ENCODE measurements at places on chromosomes 1 and 21.

- peak; percentile 13 for DNase-seq
These were observed 242.0 kb downstream of the RHOU start for GRCh38 chr1:228977307-228977706.

DNA sequence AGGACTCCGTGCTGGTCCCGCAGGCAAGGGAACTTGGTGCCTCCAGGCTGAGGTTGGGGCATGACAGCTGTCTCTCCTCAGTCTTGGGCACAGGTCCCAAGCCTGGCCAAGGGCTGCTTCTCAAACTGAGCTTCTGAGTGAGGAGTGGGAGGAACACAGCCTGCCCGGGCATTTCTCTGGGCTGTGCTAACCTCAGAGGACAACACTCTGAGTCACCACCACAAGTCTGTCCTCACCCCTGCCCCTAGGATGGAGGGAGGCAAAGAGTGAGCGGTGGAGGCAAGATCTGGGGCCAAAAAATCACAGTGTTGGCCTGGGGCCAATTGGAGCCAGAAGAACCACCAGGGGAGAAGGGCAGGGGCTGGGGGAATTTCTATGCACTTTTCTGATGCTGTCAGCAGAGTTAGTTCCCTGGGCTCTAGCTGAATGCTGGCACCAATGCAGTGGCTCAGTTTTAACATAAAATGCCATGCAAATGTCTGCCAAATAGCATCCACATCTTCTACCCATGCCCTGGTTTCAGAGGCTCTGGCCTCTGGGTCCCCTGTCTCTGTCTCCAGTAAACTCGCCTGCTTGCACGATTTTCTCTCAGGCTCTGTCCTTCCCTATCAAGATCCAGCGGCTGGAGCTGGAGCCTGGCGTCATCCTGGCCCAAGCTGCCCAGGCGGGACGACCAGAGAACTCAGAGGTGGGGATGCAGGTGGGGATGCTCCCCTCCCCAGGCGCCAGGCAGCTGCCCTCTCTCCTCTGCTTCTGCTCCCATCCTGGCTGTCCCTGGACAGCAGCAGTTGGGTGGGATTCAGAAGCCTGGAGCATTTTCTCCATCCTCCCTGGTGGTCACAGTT is 11.0 kb upstream of the CDK18 start:
- peak; percentile 67 for DNase-seq

DNA sequence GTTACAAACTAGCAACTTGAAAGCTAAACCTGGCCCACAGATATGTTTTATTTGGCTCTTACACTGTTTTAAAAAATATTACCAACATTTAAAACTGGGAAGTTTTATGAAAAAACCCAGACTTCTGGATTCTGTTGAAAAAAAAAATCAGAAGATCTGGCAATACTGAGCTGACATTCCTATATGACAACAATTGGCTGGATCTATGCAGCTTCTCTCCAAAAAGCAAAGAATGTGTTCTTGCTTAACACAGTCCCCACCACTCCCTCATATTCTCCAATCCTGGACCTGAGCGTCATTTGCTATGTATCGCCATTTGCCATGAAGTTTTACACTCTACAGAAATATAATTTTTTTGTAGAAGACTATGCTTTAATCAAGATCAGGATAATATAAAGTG is 859.6 kb downstream of the LTN1 start:
- DNase-seq, result no peak

DNA sequence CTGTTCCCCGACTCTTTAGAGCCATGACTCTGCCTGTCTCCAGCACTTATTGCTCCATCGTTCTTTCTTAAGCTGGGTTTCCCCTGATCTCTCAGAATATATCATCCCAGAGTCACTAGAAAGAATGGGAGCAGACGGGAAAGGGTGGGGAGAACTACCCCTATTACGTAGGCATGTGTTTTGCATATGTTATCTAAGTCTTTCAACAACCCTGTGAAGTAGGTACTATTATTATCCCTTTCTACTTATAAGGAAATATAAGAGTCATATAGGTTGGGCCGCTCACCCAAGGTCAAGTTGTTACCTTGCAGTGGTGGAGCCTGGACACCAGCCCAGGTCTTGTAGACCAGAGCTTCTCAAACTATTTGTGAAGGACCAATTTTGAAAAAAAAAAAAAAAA is 38.7 kb downstream of the ELF3 start:
- no peak for DNase-seq

DNA sequence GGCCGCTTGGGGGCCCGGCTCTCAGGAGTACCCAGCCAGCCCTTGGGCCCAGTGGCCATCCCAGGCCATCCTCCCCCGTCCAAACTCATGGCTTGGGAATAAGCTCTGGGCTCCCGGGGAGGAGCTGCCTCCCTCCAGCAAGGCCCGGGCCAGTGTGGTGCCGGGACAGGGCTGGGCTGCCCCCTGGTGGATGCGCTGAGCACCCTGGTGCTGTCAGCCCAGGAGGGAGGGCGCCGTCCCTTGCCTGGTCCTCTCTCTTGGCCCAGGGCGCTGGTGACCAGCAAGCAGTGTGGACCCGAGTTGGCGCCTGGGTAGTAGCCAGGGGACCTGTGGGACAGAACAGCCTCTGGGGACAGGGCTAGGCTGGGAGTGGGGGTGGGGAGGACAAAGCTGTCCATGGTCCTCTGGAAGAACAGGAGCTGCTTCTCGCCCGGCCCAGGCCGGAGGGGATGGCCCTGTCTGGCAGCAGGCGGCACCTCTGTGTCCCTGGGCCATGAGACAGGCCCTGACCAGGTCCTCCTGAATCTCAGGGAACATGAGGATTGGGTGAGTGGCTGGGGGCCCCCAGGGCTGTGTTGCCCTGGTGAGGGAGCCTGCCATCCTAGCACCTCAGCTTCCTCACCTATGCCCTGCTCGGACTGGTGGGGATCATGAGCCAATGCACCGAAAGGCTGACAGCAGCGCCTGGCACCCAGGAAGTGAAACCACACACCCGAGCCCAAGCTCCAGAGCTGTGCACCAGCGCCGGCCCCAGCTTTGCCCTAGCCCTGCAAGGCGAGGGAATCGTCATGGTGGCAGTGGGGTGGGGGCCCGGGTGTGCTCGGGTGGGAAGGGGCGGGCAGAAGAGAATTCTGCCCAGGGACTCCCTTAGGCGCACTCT is 9.4 kb downstream of the MORN1 start:
- peak; percentile 87 for DNase-seq

DNA sequence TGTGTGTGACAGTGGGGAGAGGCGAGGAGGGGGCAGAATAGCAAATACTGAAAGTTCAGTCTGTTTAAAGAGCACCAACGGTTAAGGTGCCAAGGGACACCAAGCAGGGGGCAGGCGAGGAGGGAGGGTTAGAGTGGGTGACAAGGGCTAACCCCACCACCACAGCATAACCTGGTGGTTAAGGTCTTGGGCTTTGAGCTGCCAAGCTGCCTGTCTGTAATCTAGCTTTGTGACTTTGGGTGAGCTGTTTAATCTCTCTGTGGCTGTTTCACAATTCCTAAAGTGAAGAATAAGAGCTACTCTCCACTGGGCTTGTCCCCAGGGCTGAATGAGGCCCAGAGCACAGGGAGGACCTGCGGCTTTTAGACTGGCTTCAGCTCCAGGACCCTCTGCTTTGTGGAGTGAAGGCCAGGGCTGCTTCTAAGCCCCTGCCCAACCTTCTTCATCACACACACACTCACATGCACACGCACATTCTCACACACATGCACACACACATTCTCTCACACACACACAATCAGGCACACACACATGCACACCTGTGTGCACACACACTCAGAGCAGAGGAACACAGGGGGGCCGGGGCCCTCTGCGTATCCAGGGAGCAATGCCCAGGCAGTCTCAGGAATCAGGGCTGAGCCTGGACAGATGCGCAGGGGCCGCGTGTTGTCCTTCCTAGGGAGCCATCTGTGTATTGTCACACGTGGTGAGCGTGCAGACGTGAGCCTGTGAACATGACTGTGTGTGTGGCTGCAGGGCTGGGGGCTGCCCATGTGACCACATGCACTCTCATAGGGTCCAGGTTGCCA is 101.6 kb upstream of the TARDBP start:
- DNase-seq, result no peak

DNA sequence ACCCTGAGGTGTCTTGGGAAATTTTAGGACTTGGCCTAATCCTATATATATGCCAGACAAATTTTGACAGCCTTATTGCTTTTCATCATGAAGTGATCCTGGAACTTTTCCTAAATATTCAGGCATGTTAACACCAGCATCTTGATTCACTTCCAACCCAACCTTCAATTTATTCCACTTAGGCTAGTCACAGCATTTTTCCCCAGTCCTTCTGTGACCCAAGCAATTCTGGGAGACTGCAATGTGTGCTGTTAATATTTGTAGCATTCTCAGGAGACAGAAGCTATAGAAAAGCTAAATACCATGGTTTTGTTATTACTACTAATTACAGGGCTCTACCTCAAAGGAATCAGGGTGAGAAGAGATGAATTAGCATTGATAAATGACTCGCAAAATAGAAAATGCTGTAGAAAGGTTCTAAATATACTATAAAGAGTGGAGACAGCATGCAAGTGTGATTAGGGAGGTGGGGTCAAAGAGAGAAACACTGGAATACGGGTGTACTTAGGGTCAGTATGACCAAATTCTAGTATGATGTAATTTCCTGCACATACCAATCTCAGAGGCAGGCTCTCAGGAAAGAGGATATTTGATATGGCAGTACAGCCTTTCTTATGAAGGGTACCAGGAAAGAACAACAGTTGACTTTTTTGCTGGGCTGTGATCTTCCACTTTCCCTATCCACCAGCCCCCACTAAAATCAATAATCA is 29.1 kb downstream of the PRRX1 start:
- no peak for DNase-seq

- DNase-seq, result no peak
These were observed 644.2 kb downstream of the PTPRU start for GRCh38 chr1:29880556-29880955.

DNA sequence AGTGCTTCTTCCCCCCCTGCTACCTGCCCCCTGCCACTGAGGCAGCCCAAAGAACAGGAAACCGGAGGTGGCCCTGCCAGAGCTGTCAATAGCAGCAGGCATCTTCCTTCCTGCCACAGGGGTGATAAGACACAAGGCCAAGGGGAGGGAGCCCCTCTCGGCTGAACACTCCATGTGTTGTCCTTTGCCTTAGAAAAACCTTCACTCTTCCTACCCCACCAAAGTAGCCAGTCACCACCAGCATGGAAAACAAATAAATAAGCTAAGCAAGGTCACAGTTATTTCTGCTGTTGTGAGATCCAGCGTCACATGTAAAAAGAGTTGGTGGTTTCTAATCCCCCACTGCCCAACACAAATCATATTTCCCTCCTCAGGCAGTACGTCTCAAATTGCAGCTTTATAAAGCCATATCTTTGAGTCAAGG is 104.8 kb upstream of the DPT start:
- DNase-seq, result no peak

- no peak for DNase-seq
These were observed 26.4 kb downstream of the CAPZB start for GRCh38 chr1:19458815-19459417.

DNA sequence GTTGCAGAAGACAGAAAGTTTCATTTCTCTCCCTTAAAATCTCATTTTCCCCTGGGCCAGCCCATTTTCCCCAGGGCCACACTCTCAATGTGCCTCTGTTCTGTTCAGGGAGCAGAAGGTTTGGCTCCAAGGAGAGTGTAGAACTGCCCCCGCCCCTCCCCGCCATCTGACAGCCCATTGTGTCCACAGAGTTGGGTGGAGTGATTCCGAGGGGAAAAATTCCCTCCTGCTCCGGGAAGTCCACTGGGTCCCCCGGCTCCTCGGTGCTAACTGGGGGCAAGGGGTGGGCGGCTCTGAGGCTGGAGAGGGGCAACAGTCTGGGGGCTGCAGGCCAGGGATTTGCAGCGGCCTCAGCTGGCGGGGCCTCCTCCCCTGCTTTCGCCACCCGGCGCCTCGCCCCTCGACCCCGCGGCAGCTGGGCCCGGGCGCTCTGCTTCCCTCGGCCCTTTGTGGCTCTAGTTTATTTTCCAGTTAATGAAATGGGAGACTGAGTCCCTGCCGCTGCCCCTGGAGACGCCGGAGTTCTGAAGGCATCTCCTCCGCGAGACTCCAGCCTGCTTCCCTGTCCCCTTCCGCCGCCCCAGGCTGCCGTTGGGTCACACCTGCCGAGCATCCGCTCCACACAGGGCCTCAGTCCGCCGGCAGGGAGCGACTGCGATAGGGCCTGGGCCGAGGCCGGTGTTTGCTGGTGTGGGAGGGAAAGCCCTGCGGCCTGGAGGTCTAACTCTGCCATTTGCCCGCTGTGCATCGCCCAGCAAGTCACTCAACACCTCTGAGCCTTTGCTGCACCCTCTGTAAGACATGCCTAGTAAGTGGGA is 14.7 kb upstream of the KIRREL1 start:
- no peak for DNase-seq

GRCh38 chr1:3365523-3366125 is 88.8 kb upstream of the ARHGEF16 start:
- DNase-seq, result no peak

GRCh38 chr21:33971492-33972013 is 55.9 kb upstream of the ATP5PO start:
- DNase-seq, result no peak

- DNase-seq, result no peak
These were observed 260.8 kb downstream of the SPATA17 start for GRCh38 chr1:217891966-217892365.

All from right atrium auricular region (tissue), 2 donors.